ENCODE measurements at places on chromosomes 7 and 10.

DNA sequence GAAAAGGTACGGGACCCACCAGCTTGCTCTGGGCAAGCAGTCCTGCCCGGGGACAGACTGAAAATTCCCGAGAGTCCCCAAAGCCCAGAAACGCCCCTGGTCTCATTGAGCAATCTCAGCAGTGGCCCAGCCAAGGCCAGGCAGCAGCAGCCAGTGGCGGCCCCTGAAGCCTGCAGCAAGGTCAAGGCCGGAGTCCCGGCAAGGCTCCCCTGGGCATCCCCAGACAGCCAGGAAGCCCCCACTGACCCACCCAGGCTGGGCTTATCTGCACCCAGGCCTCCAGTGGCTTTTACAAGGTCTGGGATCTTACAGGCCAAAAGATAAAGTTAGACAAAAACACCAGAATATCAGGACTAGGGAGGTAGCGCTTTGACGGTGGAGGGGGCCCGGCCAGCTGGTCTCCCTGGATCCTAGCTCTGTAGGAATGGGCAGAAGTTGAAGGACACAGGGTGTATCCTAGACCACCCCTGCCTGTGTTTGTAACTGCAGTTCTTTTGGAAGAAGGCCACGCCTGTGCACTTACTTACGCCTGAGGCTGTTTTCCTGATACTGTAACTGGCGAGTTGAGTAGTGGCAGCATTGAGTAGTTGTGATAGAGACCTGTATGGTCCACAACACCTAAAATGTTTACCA lies 130.5 kb upstream of the NPS start:
- DNase-seq: no peak

- DNase-seq: peak; percentile 16
Measured at GRCh38 chr7:137625197-137625596, 221.6 kb downstream of the DGKI start.

GRCh38 chr10:110073896-110074295 lies 66.1 kb downstream of the ADD3 start:
- no peak for DNase-seq

GRCh38 chr7:36490419-36490830 lies 100.8 kb downstream of the ANLN start:
- no peak for DNase-seq

- DNase-seq: no peak
Measured at GRCh38 chr7:40711706-40712105, 576.9 kb downstream of the SUGCT start.

GRCh38 chr7:39336442-39336841 lies 229.8 kb upstream of the YAE1 start:
- no peak for DNase-seq

- no peak for DNase-seq
Measured at GRCh38 chr10:125038637-125039036, 96.7 kb downstream of the ZRANB1 start.

- no peak for DNase-seq
Measured at GRCh38 chr7:2993868-2994267, 49.8 kb downstream of the CARD11 start.

- DNase-seq: no peak
Measured at GRCh38 chr10:22962817-22963216, 35.0 kb downstream of the ARMC3 start.

DNA sequence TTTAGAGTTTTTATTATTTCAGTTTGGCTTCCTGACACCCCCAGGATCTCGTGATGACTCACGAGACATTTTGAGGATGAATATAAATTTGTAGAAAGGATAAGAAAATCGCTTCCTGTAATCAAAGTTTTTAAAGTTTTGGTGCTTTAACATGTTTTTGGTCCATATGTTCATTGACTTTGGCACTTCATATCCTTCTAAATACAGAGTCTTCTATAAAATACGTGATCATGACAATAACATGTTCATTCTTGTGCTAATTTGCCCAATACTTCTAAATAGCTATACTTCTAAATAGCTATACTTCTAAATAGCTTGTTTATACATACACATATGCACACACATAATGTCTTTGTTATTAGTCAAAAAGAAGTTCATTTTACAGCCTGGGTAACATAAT lies 341.9 kb downstream of the PLXDC2 start:
- DNase-seq: no peak

DNA sequence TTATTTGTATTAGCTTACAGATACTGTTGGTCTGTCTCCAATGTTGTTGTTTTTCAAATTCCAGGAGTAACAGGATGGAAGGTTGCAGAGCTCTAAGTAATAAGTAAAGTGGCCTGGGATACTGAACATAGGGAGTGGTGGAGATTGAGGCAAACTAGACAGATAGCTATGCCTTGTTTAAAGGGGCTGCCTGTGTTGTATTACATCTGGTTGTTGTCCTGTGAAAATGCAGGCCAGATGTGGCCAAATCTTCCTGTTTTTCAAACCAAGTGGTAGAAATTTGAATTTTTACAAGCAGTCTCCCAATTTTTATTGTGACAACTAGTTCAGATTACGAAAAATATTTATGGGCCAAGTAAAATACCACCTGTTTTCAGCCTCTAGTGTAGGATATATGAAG lies 33.5 kb downstream of the BICC1 start:
- no peak for DNase-seq

DNA sequence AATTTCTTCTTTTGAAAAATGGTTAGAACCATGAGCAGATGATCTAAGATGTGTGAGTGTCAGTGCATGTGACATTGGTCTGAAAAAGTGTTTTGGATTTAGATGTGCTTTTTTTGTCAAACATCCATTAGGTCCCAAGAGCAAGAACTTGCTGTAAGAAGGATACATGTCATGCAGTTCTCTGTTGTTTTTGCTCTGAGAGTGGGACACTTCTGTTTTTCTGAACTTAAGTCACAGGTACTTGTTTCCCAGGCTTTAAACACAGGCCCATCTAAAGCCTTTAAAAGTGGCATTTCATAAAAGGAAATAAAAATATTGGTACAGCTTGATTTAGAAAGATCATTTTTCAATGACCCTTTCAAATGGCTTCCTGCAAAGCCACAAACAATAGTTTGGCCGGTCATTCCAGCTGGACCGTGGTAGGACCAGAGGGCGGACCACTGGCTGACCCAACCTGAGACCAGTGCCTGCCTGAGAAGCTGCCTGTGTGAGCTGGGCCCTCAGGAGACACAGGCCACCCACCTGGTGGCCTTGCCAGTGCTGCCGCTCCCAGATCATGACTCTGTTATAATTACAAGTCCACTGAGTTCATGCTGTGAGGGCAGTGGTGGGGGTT lies 92.7 kb downstream of the EEPD1 start:
- DNase-seq: no peak

DNA sequence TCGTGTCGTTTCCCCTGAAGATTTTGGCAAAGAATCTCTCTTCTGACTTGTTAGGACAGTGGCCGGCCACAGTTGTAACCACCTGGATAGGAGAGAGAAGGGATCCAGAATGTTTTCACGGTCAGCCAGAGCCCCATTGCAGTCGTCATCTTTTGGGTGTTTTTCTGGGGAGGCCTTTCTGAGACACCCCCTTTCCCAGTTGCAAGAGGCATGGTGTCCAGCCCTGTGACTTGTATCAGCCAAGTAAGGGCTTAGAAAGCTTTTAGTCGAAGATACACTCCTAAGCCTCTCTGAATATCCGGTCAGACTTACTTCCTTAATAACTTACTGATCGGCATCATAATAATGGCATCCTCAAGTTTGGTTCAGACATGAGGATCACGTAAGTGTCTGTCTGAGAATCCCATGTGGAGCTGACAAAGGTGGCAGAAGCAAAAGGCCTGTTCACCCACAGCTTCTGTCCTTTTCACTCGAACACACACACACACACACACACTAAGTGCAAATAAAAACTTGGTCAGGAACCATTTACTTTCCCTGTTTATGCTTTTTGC lies 435.7 kb upstream of the GALNT17 start:
- DNase-seq: no peak

- DNase-seq: no peak
Measured at GRCh38 chr7:105691680-105692564, 110.6 kb upstream of the EFCAB10 start.

- peak; percentile 82 for DNase-seq
Measured at GRCh38 chr10:97914837-97915211, 65.2 kb downstream of the GOLGA7B start.

- peak; percentile 90 for DNase-seq
Measured at GRCh38 chr7:64313740-64314491, at the start of gene ZNF736. ZNF736 (plus strand) TSS chr7:64313961; CDS start chr7:64314151, 190 bp downstream.

DNA sequence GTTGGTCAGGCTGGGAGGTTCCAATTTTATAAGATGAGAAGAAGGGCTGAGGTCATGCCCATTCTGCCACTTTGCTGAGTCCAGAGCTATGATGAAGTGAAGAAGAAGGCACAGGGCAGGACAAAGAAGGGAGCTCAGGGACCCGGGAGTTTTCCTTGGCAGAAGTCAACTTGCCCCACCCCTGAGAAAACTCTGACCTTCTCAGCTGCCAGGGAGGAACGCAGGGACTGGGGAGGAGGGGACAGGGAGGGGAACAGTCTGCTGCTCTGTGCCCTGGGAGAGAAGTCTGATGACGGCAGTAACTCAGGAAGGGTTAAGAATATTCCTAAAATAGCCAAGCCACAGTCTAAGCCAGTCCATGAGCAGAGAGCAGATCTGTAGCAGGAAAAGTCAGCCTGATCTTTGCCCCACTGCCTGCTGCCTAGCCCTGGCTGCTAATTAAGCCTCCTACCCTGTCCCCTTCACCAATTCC lies 11.7 kb downstream of the ADIRF start:
- DNase-seq: no peak

DNA sequence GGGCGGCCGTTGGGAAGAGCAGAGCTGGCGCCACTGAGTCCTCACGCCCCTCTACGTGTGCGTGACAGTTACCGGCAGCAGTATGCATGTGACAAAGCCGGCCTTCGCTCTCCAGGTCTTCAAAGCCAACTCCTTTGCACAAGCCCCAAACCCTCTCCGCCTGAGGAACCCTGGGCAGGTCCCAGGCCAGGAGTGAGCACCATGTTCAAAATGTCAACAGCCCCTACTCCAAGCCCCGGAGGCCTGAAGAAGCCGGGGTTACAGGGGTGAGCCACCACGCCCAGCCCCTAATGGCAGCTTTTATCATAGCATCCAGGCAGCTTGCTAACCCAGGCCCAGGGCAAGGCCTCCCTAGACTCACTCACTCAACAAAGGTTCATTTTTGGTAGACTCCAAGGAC lies 70.8 kb downstream of the OAT start:
- no peak for DNase-seq

GRCh38 chr7:127900141-127900540 lies 131.1 kb downstream of the LRRC4 start:
- no peak for DNase-seq

GRCh38 chr10:132738454-132739224 lies 47.3 kb downstream of the NKX6-2 start:
- DNase-seq: no peak

DNA sequence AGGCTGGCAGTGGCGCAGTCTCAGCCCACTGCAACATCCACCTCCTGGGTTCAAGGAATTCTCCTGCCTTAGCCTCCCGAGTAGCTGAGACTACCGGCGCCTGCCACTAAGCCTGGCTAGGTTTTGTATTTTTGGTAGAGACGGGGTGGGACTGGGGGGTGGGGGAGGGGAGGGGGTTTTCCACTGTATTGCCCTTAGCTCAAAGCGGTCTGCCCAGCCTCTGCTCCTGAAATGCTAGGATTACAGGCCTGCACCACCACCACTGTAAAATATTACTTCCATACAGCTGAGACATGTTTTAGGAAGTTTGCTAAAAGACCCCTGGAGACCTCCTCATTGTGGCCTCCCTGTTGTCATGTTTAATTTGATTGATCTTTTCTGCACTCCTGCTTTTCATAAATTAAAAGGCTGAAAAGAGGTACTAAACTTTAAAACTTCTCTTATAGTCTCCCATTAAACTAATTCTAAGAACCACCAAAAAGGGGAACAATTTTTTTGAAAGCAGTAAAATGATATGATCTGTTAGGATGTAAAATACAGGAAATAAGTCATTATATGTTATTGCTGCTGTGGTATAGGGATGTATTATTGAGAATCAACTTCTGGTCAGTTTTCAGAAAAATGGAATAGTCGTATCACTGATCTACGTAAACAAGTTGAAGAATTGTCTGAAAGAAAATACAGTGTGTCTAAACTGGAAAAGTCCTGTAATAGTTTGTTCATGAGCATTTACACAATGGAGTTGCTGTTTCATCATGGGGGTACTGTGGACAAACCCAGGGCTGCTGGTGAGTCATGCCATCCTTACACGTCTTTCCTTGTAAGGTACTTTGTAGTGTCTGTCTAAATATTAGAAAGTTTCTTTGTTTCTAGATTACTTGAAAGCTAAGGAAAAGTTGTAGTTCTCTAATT lies 72.9 kb upstream of the TMEM248 start:
- no peak for DNase-seq

- DNase-seq: no peak
Measured at GRCh38 chr10:102240467-102241031, 763 bp downstream of the PITX3 start.

DNA sequence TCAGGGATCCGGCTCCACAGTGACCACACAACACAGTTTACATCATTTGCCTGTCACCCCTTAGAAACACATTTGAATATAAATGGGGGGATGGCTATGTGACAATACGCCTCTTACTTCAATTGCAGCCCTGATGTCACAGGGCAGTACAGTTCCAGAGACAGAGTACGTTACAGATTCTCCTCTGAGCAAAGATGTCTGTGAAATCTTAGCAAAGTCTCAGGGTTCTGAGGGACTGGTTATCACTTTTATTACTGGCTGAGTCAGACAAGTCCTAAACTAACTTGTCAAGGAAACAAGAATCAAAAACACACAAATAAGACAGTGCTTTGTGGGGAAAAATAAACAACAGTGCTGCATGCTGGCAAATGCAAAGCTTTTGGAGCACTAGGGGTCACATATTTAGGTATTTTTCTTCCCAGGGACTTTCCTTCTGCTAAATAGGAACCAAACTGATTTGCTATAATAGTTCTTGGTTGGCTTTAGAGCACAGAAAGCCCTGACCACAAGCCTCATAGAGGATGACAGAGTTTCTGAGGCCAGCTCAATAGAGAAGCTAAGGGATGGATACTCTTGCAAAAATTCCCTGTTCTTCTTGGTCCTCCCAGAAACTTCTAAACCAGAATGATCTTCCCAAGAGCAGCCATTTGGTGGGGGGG lies 501.6 kb downstream of the GRID1 start:
- DNase-seq: no peak

- DNase-seq: no peak
Measured at GRCh38 chr10:101940916-101941315, 97.3 kb upstream of the KCNIP2 start.

DNA sequence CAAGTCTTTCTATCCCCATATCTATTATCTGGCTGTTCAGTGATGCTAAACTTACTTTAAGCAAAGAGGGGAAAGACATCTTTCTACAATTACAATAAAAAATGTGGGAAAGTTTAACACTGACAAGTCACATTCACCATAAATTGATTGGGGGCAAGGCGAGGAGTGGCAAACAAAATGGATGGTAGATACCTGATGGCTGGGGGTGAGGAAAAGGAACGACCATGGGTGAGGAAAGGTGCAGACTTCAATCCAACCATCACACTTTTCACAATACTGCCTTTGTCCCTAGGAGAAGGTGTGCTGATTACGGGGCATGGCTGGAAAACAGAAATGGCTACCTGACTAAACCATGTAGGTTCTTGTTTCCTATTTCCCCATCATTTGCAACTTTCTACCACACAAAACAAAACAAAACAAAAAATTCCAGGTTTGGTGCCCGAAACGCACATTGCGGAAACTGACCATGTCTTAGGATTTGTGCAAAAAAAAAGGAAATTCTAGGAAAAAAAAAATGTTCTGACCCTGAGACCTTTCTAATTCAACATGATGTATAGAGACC lies 3.8 kb downstream of the RELN start:
- DNase-seq: no peak

All from BE2C (cell line).